ENCODE measurements at places on chromosomes 7 and 10.
A peak's percentile ranks its signal among the peaks of the same experiment; 100 is the strongest.

DNA sequence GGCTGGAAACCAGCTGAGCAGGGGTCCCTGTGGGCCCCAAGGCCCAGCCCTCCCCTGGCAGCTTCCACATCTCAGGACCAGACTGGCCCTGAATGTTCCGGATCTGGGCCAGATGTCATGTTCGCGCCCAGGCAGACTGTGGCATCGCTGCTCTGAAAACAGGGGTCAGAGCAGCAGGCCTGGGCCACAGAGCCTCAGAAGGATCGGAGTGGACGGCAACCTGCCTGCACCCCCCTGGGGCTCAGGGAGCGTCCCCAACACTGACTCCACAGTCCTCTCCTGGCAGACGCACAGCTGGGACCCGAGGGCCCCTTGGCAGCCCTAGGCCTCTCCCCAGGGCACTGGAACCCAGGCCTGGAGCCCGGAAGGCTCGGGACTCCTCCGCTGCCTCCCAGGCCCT lies 91.3 kb upstream of the DNAAF5 start:
- H3K4me3 ChIP-seq = no peak overlapping the region
- no peaks in the 10 kb centered on the region for H3K36me3 ChIP-seq
- H3K4me1 ChIP-seq = no peaks in the 10 kb centered on the region
- H3K27ac ChIP-seq = no peak overlapping the region

DNA sequence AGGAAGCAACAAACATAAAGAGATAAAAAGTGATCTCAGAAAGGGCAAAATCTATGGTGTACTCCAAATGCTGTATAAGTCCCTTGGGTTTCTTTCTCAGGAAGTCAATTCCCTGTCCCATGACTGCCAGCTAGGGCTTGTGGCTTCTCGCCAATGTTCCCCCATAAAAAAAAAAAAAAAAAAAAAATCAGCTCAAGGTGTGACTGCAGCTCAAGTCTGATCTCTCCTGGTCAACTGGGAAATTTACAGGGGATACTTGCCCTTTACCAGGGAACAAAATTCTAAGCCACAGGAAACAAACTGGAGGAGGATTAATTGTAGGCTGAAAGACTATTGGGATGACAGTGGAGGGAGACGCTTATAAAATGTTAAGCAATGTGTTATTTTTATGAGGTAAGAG lies 76.0 kb downstream of the PCGF5 start:
- no peak overlapping the region for H3K27ac ChIP-seq
- no peak for DNase-seq
- H3K36me3 ChIP-seq = no peaks in the 10 kb centered on the region

GRCh38 chr7:147658392-147658967 lies 932.1 kb upstream of the C7orf33 start:
- H3K4me3 ChIP-seq = no peak overlapping the region
- no peaks in the 10 kb centered on the region for H3K4me1 ChIP-seq
- DNase-seq = no peak

GRCh38 chr10:135601-136464 lies 578 bp downstream of the ZMYND11 start:
- H3K27ac ChIP-seq = peak overlapping the region; percentile 98
- H3K4me1 ChIP-seq = peaks cover 53% of the 10 kb centered on the region
- peak overlapping the region; percentile 76 for H3K4me3 ChIP-seq
- no peaks in the 10 kb centered on the region for H3K36me3 ChIP-seq

DNA sequence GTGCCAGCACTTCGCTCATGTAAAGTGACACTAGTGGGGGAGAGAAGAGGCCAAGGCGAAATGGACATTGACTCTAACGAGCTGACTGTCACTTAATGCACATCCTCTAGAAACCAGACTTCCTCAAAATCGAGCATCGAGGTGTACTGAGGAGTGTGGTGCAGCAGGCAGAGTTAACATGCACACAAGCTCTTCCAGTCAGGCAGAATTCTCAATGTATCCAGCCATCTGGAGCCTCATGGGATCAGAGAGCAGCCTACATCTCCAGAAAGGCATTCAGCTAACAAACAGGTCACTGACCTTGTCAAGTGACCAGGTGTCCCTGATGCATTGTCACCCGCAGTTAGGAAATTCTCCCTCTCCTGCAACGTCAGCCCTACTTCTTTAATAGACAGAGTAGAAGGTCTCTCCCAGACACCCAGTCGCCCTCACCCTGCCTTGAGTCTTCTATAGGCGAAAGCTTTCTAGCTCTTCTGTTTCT lies 259.8 kb upstream of the AOAH start:
- peaks cover 3% of the 10 kb centered on the region for H3K4me1 ChIP-seq
- DNase-seq = no peak
- H3K36me3 ChIP-seq = no peaks in the 10 kb centered on the region
- no peaks in the 10 kb centered on the region for H3K27me3 ChIP-seq

DNA sequence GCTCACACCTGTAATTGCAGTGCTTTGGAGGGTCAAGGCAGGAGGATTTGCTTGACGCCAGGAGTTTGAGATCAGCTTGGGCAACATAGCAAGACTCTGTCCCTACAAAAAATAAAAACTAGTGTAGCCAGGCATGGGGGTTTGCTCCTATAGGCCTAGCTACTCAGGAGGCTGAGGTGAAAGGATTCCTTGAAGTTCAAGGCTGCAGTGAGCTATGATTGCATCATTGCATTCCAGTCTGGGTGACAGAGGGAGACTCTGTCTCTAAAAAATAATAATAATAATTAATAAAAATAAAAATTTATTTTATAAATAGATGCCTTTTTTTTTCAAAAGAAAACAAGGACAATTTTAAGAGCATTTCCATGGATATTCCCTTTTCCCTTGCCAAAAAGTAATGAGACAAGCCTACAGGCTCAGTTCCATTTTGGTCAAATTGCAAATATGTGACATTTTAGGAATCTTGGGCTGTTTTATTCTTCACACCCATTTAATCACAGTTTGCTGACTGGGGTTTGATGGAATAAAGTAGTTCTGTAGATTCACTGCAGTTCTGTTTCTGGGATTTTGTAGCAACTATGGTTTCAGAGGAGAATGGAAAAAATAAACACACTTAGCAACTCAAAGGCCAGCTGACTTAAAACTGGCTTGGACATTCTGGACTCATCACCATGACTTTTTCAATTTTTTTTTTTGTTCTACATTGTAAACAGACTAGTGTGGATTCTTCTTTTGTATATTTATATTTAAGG lies 48.4 kb upstream of the ARHGAP21 start:
- H3K27ac ChIP-seq = no peak overlapping the region
- no peaks in the 10 kb centered on the region for H3K4me1 ChIP-seq
- DNase-seq = no peak
- H3K36me3 ChIP-seq = no peaks in the 10 kb centered on the region
- H3K27me3 ChIP-seq = no peaks in the 10 kb centered on the region
- H3K4me3 ChIP-seq = no peak overlapping the region

GRCh38 chr10:100008708-100009282 lies 952 bp downstream of the DNMBP start:
- DNase-seq = no peak
- H3K36me3 ChIP-seq = no peaks in the 10 kb centered on the region
- peaks cover 3% of the 10 kb centered on the region for H3K4me1 ChIP-seq
- H3K27me3 ChIP-seq = no peaks in the 10 kb centered on the region
- H3K4me3 ChIP-seq = peak overlapping the region; percentile 73

DNA sequence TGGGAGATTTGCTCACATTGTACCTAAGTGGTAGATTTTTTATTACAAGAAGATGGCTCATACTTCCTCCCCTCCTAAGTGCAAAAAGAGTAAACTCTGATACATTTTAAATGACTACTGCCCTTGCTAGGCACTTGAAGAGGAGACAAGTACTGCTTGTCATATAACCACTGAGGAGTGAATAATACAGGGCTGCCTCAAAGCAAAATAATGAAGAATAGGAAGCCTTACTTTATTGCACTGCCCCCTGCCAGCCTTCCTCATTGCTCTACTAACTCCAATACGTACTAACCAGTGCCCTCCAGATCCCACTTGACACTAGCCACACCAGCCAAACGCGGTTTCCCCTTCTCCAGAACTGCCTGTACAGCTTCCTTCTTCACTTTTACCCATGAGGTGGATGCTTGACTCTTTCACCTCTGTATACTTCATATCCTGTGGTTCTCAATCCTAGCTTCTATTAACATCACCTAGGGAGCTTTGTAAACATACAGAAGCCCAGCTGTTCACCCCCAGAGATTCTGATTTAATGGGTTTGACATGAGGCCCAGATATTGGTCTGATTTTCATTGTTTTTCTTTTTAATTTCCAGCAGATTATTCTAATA lies 11.7 kb upstream of the MTERF1 start:
- H3K36me3 ChIP-seq = no peaks in the 10 kb centered on the region
- H3K27me3 ChIP-seq = no peaks in the 10 kb centered on the region
- DNase-seq = no peak
- H3K4me1 ChIP-seq = no peaks in the 10 kb centered on the region
- H3K27ac ChIP-seq = no peak overlapping the region

DNA sequence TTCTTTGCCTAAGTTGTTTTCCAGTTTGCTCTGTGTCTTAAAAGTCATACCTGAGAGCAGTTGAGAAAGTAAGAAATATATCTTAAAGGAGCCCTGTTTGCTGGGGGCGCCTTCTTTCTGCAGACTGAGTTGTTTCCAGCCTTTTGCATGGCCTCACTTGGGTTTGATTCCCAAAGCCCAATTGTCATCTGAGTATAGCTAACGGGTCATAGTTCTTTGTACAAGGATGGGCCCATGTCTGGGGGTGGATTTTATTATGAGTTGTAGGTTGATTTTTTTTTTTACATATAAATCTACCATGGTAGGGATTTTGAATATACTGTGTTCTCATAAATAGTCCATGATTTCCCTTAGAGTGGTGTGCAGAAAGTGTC lies 318.7 kb upstream of the LRGUK start:
- no peaks in the 10 kb centered on the region for H3K36me3 ChIP-seq
- H3K27ac ChIP-seq = no peak overlapping the region
- no peak overlapping the region for H3K4me3 ChIP-seq
- H3K4me1 ChIP-seq = no peaks in the 10 kb centered on the region

GRCh38 chr7:94792241-94792640 lies 115.2 kb upstream of the PPP1R9A start:
- H3K27ac ChIP-seq = no peak overlapping the region
- H3K4me1 ChIP-seq = no peaks in the 10 kb centered on the region
- no peaks in the 10 kb centered on the region for H3K36me3 ChIP-seq

GRCh38 chr10:75739414-75740143 lies 308.2 kb downstream of the LRMDA start:
- no peaks in the 10 kb centered on the region for H3K4me1 ChIP-seq
- H3K27ac ChIP-seq = no peak overlapping the region
- H3K27me3 ChIP-seq = peaks cover 3% of the 10 kb centered on the region
- H3K4me3 ChIP-seq = no peak overlapping the region
- DNase-seq = no peak

GRCh38 chr7:157416011-157416410 lies 79.2 kb downstream of the DNAJB6 start:
- no peak overlapping the region for H3K4me3 ChIP-seq
- DNase-seq = no peak
- no peak overlapping the region for H3K27ac ChIP-seq
- H3K27me3 ChIP-seq = no peaks in the 10 kb centered on the region

DNA sequence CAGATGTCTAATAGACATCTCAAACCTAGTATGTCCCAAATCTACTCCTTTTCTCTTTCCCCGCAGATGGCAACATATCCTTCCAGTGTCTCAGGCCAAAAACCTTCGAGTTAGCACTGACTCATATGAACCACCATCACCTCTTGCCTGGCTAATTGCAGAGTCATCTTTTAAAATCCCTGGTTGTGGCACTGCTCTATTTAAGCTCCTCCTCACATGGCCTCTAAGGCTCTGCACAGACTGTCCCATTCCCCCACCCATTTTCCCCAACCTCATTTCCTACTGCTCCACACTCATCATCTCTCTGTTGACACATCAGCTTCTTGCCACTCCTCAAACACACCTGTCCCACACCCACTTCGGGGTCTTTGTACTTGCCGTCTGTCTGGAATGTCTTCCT lies 16.8 kb upstream of the HBP1 start:
- H3K36me3 ChIP-seq = no peaks in the 10 kb centered on the region
- no peaks in the 10 kb centered on the region for H3K4me1 ChIP-seq
- H3K27ac ChIP-seq = no peak overlapping the region
- DNase-seq = no peak
- H3K4me3 ChIP-seq = no peak overlapping the region

DNA sequence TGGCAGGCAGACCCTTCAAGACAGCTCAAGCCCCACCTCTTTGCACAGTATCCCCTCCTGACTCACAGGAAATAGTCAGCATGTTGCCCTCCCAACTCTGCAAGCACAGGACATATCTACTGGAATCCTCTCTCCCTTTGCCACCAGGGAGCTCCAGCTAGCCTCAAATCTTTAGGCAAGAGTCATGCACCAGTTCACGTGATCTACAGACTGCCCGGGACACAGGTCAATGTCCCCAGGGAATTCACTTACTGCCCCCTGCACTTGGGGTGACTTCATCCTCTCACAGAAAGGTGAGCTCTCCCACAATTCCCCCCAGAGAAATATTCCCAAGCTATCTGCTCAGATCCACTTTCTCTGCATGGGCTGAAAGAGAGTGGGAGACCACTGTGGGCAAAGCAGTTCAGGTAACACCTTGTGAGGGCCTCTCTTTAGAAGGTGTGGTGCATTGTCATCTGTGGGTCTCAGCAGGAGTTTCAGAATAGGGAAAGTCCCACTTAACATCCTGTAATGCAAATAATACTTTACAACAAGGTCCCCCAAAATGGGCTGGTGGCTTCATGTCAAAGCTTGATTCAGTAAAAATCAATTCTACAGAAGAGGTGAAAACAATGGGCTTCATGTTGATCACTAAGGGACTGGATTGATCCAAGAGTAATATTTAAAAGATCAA lies 129.9 kb downstream of the NOC3L start:
- no peak overlapping the region for H3K27ac ChIP-seq
- H3K27me3 ChIP-seq = no peaks in the 10 kb centered on the region
- no peaks in the 10 kb centered on the region for H3K36me3 ChIP-seq
- no peaks in the 10 kb centered on the region for H3K4me1 ChIP-seq
- no peak overlapping the region for H3K4me3 ChIP-seq
- no peak for DNase-seq

DNA sequence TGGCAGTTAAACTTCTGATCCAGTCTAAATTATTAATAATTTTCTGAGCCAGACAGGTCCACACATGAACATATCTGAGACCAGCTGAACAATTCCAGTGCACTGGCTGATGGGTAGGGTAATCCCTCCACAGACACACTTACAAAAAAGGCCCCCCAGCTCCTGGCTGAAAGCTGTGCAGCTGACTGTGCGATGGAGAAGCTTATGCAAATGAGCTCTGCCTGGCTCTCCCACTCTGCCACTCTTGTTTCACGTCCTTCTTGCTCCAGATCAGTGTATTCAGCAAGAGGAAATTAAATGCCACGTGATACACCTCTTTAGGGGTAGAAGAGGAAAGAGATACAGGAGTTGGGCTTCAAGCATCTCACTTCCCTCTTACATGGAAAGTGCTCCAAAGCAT lies 76.4 kb upstream of the FEZF1 start:
- no peaks in the 10 kb centered on the region for H3K4me1 ChIP-seq
- H3K4me3 ChIP-seq = no peak overlapping the region
- H3K36me3 ChIP-seq = no peaks in the 10 kb centered on the region
- H3K27me3 ChIP-seq = no peaks in the 10 kb centered on the region
- no peak for DNase-seq

DNA sequence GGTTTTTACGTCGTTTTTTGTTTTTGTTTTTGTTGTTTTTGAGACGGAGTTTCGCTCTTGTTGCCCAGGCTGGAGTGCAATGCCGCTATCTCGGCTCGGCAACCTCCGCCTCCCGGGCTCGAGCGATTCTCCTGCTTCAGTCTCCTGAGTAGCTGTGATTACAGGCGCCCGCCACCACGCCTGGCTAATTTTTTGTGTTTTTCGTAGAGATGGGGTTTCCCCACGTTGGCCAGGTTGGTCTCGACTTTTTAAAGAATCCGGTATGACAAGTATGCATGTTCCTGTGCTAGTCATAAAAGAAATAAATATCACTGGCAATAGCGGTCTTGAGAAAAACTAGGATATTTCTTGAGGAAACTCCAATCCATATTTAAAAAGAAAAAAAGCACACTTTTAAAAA lies 2.7 kb upstream of the ARL4A start:
- no peaks in the 10 kb centered on the region for H3K36me3 ChIP-seq
- H3K4me3 ChIP-seq = no peak overlapping the region
- H3K27me3 ChIP-seq = no peaks in the 10 kb centered on the region
- no peak overlapping the region for H3K27ac ChIP-seq
- peaks cover 6% of the 10 kb centered on the region for H3K4me1 ChIP-seq

All from heart right ventricle (tissue), 16 donors.